ENCODE measurements at places on chromosomes 7 and 10.

GRCh38 chr7:104552102-104552501 is 223.7 kb downstream of the LHFPL3 start:
- DNase-seq = no peak

- DNase-seq = no peak
These were observed 208.1 kb upstream of the PHYHIPL start for GRCh38 chr10:58968389-58968755.

GRCh38 chr10:127997937-127998336 is 91.0 kb downstream of the PTPRE start:
- DNase-seq = no peak

DNA sequence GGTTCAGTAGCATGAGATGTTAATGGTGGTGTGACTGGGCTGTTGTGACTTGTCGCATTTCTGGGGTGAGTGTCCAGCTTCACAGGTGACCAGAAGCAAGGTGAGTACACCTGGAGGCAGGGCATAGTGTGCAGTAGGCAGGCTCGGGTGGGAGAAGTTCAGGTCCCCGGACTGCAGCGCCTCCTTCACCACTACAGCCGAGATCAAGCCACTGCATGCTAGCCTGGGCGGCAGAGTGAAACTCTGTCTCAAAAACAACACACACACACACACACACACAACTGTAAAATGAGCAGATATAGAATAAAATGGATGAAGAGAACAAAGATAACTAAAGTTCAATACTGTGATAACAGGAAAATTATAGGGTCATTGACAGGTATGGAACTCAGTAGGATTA is 11.1 kb upstream of the PARD3 start:
- DNase-seq = no peak

- no peak for DNase-seq
These were observed 275.4 kb downstream of the GLRX3 start for GRCh38 chr10:130411496-130412085.

DNA sequence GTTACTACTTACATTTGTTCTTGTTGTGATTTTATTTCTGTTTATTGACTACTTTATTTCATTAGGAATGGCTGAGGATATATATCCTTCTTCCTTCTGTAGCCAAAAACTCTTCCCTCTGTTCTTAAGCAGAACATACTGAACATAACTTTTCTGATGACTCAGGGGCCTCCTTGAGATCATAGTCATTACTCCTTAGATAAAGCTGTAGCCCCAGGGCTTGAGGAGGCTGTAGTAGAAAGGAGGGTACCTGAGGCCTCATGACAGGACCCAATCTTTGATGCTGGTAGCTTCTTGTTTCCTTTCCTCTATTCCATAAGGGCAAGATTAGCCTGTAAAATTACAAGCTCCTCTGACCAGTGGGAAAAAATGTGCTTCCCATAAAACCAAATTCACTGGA is 41.2 kb upstream of the FGFR2 start:
- no peak for DNase-seq

DNA sequence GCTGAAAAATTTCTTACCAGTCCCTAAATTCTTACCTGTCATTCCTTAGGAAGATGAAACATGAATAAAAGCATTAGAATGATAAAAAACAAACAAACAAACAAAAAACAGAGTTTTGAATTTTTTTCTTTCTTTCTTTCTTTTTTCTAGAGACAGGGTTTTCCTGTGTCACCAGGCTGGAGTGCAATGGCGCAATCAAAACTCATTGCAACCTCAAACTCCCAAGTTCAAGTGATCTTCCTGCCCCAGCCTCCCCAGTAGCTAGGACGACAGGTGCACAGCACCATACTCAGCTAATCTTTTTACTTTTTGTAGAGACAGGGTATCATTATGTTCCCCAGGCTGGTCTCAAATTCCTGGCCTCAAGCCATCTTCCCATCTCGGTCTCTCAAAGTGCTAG is 26.5 kb downstream of the NT5C2 start:
- no peak for DNase-seq

- no peak for DNase-seq
These were observed 99.8 kb upstream of the KIF5B start for GRCh38 chr10:32156031-32156495.

DNA sequence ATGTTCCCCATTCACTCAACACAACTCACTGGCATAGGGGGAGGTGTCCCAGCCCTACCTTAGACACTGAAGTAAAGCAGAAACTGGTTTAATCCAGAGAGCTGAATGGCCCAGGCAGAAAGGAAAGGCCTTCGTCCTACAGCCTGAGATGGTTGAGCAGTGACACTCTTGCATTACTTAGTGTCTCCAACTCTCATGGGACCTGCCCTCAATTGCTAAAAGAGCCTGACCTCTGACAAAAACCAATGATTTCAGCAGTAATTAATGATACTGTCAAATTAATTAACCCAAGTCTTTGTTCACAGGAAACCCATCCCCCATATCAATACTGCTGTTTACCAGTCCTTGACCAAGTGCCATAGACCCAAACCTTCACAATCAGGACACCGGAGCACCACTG is 48.6 kb downstream of the ICA1 start:
- peak; percentile 27 for DNase-seq

DNA sequence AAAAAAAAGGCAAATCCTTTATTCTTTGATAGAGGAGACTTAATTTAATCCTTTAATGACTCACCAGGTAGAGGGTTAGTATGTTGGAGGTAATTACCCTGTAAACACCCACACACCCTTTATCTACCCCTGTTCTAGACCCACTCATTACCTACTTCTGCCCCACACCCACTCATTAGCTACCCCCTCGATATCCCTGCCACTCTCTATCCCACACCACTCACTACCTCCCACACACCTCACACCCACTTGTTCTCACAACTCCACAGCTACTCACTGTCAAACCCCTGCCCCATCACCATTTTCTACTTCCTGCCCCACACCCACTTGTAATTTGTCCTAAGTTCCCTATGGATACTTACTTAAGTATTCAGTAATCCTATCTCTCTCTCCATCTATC is 49.7 kb downstream of the SEC61G start:
- DNase-seq = no peak

- no peak for DNase-seq
These were observed 70.7 kb downstream of the BEND7 start for GRCh38 chr10:13457958-13458686.

- DNase-seq = peak; percentile 72
These were observed 34.4 kb upstream of the SLF2 start for GRCh38 chr10:100878291-100878910.

DNA sequence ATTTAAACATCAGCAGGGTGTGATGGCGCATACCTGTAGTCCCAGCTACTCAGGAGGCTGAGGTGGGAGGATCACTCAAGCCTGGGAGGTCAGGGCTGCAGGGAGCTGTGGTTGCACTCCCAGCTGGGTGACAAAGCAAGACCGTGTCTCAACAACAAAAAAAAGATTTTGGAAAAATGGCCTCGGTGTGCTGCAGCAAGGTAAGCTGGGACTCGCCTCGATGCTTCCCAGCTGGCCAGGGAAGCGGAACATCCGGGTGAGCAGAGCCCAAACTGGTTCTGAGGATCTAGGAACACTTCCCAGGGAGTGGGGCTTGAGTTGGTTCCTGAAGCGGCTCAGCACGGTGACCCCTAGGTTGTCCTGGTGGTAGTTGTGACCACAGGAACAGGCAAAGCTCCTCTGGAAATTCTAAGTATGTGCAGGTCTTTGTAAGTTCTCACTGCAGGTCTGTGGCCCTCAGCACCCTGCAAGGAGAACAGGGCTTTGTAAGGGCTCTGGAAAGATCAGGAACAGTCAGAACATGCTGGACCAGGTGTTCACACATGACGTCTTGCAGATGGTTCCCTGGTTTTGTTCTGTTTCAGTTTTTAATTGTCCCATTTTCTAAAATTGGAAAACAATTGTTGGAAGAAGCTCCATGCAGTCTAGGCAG is 38.6 kb upstream of the ZMIZ2 start:
- no peak for DNase-seq

DNA sequence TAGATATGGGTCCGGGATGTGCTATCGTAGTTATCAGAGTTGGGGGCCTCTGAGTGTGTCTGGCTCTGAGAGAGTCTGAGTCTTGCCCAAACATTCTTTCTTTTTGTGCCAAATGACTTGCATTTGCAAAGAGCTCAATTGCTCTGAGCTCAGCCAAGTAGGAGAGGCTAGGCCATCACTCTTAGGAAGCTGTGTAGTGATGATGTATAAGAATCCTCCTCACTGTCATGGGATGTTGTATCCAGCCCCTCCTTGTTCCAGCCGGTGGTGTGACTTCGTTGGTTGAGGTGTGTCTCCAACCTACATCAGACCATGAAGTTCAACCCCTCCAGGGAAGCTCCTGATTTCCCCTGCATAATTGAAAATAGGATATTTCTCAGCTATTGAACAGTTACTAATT is 97.5 kb upstream of the NPS start:
- no peak for DNase-seq

- DNase-seq = no peak
These were observed 24.7 kb downstream of the UNC5B start for GRCh38 chr10:71236822-71237682.
